ENCODE measurements at places on chromosomes 2 and 18. TPM values are rescaled to one million over a fixed set of nuclear protein-coding genes. Genes with fewer than 3 reads are reported as not detected.

DNA sequence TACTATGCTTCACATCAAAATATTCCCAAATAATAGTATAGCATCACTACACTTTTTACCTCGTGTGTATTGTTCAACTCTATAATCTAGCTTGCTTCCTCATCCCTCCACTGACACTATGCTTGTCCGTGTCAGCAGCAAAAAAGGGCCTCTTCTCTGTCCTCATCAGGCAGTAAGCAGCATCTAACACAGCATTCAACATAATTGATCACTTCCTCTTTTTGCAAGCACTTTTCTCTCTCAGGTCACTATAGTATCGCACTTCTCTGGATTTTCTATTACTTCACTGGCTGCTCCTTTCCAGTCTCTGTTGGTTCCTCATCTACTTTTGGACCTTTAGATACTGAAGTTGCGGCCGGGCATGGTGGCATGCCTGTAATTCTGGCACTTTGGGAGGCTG is 64.9 kb upstream of the ZSWIM2 start:
- DNase-seq: peak; percentile 0

REG1A gene
- not detected for total RNA-seq

- peak; percentile 63 for DNase-seq
These were observed 93.7 kb downstream of the TPGS2 start for GRCh38 chr18:36735130-36735529.

DNA sequence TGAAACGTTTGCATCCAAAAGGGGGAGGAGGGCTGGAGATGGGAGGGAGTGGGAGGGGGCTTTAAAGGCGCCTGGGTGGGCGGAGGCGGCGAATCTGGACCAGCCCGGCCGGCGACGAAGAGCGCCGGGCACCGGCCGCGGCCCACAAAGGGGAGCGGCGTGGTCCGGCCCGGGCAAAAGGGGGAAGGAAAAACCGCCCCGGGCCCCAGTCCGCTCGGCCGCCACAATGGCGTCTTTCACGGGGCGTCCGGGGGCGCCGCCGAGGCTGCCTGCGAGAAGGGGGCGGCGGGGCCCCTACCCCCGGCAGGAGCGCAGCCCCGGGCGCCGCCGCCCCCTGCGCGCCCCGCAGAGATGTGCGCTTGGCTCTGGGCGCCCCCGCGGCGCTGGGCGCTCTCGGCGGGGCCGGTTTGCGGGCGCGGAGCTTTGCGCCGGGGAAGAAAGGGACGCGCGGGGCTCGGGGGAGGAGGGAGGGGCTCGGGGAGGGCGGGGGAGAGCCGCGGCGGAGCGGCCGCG is 108.1 kb upstream of the KCTD1 start:
- DNase-seq: no peak

TLX2 gene
- not detected for total RNA-seq

- no peak for DNase-seq
These were observed 54.1 kb downstream of the DSC3 start for GRCh38 chr18:30988440-30988839.

- no peak for DNase-seq
These were observed 329.7 kb upstream of the MEIS1 start for GRCh38 chr2:66105066-66105753.

- no peak for DNase-seq
These were observed 37.9 kb downstream of the B4GALT6 start for GRCh38 chr18:31646332-31647126.

DNA sequence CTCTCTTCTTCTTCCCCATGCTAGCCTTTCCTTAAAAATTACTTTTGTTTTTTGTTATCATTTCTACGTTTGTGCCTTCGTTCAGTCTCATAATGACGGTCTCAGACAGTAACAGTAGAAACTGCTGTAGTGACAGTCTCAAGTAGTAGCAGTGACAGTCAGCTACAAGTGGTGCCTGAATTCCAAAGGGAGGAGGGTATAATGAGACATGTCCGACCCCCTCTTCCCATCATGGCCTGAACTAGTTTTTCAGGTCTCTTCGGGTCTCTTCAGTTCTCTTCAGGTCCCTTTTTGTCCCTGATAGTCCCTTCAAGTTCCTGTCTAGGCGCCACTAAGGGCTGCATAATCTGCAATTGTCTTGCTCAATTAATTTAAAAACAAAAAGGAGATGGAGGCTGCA is 12.6 kb downstream of the TMEM131 start:
- no peak for DNase-seq

CFAP221 gene
- total RNA-seq: not detected

DCDC2C gene
- total RNA-seq: not detected

CXCR1 gene
- total RNA-seq: not detected

- DNase-seq: peak; percentile 81
These were observed 1.1 kb downstream of the VAMP8 start for GRCh38 chr2:85578243-85579180.

GRCh38 chr18:58314284-58314683 is 270.3 kb downstream of the NEDD4L start:
- DNase-seq: no peak

FAM237A gene
- total RNA-seq: not detected

DNA sequence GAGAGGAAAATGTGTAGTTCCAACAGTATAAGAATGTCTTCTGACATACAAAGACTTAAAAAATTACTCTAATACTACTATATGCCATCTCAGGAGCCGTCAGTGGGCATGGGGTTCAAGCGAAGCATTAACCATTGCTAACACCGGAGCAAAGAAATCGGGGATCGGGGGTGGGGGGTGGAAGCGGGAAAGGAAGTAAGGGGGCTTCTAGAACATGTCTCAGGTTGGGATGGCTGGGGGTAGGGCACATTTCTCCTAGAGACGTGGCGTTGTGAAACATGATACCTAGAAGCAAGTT is 702 bp downstream of the LMAN1 start:
- peak; percentile 26 for DNase-seq

GRCh38 chr2:174328961-174329715 is 5.6 kb upstream of the SP9 start:
- DNase-seq: no peak

- no peak for DNase-seq
These were observed 627 bp downstream of the RNF25 start for GRCh38 chr2:218671097-218671653.

- no peak for DNase-seq
These were observed 195.9 kb upstream of the HS6ST1 start for GRCh38 chr2:128514555-128514955.

ZBTB7C gene
- total RNA-seq: not detected

DNA sequence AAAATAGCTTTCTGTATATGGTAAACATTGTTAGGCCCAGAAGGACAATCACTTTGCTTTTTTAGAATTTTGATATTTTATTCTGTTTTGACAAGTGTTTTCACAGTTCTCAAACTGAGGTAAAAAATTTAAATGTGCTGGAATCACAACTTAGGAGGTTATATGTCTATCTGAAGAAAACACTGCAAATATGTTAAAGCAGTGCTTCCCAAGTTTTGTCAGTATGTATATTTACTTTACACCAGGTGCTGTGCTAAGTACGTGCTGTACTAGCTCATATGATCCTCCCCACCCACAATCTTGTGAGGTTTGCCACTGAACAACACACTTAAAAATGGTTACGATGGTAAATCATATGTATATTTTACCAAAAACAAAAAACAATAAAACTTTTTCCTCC is 124.2 kb downstream of the CABYR start:
- no peak for DNase-seq

DNA sequence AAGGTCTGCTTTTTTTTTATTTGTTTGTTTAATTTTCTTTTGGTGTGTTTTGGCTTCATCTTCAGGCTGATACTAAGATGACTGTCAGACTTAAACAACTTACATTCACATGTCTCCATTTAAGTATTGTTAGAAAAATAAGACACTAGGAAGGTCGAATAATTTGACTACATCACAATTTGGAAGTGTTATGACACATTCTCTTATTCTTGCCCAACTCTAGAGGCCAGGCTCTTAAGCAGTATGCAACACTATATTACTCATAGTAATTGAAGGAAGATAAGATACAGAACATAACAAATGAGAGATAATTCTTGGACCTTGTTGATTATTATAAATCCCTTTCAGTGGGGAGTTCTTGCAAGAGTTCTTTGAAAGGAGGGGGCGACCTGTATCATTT is 295.3 kb upstream of the COL3A1 start:
- DNase-seq: no peak

- peak; percentile 79 for DNase-seq
These were observed 2.1 kb upstream of the CHCHD5 start for GRCh38 chr2:112582314-112582746.

CPO gene
- total RNA-seq: not detected

DNA sequence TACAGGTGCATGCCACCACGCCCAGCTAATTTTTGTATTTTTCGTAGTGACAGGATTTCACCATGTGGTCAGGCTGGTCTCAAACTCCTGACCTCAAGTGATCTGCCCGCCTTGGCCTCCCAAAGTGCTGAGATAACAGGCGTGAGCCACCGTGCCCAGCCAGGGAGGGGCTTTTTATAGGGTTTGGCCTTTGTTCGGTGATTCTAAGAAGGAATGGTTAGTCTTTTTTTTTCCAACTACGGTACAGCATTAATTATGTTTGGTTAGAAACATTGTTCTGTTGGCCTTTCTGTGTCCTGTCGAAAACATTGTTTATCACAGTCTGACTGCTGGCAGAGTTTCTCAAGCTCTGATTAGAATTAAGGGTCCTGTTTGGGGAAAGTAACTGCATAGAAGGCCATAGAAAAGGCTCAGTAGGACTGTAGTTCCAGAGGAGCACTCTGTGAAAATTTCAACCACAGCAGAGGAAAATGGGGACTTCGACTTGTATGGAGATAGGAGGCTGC is 19.3 kb upstream of the SMCHD1 start:
- no peak for DNase-seq

GRCh38 chr2:908568-908967 is 42.1 kb upstream of the SNTG2 start:
- DNase-seq: no peak

DNA sequence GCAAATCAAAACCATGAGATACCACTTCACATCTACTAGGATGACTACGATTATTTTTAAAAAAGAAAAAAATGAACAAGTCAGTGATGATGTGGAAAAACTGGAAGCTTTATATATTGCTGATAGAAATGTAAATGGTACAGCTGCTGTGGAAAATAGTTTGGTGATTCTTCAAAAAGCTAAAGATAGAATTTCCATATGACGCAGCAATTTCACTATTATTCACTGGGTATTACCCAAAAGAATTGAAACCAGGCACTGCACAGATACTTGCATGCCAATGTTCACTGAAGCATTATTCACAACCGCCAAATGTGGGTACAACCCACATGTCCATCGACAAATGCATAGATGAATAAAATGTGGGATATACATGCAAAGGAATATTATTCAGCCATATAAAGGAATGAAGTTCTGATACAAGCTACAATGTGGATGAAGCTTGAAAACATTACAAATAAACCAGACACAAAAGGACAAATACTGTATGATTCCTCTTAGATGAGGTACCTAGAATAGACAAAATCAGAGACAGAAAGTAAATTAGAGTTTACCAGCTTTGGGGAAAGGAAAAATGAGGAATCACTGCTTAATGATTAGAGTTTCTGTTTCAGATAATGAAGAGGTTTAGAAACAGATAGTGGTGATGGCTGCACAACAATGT is 11.1 kb downstream of the RTTN start:
- DNase-seq: no peak

DNA sequence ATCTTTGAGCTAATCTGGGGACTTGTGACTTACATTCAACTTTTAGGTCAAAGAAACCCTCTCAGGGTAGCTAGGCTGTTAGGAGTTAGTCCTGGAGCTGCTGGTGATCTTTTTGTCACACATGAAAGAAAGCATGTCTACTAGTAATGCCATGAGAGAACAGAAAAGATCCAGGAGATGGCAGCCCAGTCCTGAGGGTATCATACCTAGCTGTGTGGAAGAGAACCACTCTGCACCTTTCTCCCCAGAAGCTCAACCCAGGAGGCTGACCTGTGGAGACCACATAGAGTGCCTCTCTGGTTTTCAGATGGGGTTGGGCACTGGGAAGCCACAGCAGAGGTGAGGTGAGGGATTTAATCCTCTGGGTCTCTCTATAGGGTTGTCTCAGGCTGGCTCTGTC is 460.2 kb upstream of the UBE2E3 start:
- DNase-seq: no peak

IGFBP5 gene
- not detected for total RNA-seq

GRCh38 chr2:11022591-11023273 is 111.0 kb downstream of the KCNF1 start:
- DNase-seq: no peak

- DNase-seq: no peak
These were observed 612.9 kb upstream of the POU3F3 start for GRCh38 chr2:104240984-104241383.

GRCh38 chr18:79590191-79591031 is 89.2 kb upstream of the CTDP1 start:
- no peak for DNase-seq

GRCh38 chr2:176293334-176293733 is 24.1 kb downstream of the MTX2 start:
- DNase-seq: no peak

DIPK1C gene
- total RNA-seq: not detected

RNF25 gene
- 25.7 TPM for total RNA-seq

DNA sequence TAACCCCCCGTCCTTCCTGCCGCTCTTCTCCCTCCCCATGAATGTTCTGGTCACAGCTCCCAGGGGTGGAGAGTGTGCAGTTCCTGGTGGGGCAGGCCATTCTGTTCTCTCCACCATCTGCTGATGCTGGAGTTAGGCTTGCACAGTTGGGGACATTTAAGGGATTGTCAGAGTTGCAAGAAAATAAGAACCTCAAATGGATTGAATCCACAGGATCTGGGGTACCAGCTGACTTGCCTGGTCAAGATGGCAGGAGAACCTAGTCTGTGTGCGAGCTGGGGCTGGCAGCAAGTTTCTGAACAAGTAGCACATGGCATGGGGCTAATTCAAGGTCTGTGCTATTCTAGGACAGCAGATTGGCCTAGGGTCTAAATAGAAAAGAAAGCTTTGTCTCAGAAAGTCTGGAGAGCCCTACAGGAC is 60.8 kb upstream of the TXNDC2 start:
- no peak for DNase-seq

DNA sequence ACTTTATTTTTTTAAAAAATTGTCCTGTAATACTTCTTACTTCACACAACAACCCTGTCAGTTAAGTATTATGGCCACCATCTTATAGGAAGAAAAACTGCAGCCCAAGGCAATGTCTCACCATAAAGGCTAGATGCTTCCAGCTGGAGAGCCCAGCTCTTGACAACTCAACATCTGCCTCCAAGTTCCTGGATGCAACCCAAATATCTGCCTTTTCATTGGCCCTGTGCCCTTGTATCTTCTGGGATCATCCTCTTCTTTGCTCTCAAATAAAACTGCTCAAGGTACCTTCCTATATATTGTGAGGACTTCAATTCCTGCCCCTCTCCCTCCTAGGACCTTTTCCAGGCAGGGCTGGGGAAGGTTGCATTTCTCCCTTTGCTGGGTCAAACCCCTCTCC is 69.5 kb downstream of the BIN1 start:
- DNase-seq: no peak

EVX2 gene
- not detected for total RNA-seq

- DNase-seq: no peak
These were observed 85.8 kb downstream of the TCF4 start for GRCh38 chr18:55501982-55502710.

KLHL29 gene
- total RNA-seq: 0.31 TPM
